ENCODE measurements at places on chromosomes 1 and 21.
A peak's percentile ranks its signal among the peaks of the same experiment; 100 is the strongest.

- DNase-seq, result no peak
Observed at GRCh38 chr1:210321552-210321951, 7.2 kb upstream of the HHAT start.

GRCh38 chr1:158809862-158810261 is 21.3 kb upstream of the MNDA start:
- DNase-seq, result no peak

DNA sequence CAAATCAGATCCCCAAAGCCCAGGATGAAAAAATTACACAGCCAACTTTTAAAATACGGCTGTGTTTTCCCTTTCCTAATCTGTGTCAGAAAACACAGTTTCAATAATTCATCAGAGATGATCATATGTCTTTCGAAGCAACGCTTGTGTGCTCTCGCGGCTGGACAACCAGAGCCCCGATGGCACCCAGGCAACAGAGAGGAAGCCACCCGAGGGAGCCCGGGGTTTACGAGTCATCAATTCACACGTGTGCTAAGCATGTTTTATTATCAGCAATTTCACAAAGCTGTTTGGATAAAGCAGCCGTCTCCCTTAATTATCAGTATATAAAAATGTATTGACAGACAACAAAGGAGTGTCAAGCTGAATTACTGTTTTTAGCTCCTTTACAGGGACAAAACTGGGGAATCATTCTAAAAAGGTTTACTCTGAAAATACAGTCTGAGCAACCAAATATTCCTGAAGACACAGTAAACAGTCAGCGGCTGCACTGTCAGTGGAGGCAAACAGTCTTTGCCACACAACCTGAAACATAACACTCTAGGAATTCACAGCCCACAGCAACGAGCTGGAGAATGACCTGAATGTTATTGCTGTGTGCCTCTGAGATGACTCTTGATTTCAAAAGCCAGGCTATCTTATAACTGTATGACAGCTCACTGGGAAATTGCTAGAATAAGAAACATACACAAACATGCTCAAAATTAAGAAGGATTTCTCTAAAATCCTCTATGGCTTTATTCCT is 201.0 kb downstream of the SIPA1L2 start:
- DNase-seq, result no peak

DNA sequence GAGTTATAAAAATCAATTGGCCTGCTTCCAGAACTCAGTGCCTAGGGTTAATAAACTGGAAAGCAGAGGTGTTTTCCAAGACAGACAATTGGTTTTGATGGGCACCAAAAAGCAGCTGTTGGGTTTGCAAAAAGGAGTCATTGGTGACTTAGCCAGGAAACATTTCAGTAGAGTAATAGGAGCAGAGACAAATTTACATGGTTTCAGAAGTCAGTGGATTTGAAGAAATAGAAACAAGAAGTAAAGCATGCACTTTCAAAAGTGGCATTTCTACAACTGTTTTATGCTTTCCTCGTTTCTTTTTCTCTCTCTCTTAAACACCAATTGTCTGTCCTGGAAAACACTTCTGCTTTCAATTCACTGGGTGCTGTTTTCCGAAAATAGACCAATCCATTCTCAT is 87.8 kb downstream of the GLUL start:
- DNase-seq, result no peak

DNA sequence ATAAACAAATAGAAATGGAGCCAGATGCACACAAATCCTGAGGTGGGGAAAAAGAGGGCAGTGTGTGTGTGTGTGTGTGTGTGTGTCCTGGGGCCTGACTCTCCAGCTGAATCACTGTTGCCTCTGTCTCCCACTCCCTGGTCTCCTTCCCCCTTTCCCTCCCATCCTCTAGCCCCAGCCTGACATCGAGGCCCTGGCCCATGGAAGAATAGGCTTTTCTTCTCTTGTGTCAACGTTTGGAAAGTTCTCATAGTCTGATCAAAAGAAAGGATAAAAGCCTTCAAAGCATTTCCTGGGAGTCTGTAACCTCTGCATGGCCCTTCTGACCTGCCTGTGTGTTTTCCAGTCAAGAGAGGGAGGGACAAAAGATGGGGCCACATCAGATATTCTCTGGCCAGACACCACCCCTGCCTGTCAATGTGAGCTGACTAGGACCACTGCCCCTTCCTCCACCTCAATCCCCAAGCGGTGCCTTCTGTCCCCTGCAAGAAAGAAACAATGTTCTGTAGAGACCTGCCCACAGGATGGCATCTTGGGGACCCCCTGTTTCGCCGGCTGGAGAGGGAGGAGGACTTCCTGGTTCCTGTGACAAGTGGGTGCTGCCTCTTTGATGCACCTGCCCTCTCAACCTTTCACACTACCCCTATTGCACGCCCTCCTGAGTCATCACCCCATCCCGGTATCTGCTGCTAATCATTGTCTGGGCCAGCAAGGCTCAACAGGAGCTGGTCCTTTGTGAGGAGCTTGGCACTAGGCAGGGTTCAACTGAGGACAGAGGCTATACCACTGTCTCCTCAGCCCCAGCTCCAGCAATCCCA is 16.2 kb downstream of the KCNJ10 start:
- no peak for DNase-seq

- DNase-seq, result no peak
Observed at GRCh38 chr1:2544093-2544874, 11.9 kb upstream of the TNFRSF14 start.

DNA sequence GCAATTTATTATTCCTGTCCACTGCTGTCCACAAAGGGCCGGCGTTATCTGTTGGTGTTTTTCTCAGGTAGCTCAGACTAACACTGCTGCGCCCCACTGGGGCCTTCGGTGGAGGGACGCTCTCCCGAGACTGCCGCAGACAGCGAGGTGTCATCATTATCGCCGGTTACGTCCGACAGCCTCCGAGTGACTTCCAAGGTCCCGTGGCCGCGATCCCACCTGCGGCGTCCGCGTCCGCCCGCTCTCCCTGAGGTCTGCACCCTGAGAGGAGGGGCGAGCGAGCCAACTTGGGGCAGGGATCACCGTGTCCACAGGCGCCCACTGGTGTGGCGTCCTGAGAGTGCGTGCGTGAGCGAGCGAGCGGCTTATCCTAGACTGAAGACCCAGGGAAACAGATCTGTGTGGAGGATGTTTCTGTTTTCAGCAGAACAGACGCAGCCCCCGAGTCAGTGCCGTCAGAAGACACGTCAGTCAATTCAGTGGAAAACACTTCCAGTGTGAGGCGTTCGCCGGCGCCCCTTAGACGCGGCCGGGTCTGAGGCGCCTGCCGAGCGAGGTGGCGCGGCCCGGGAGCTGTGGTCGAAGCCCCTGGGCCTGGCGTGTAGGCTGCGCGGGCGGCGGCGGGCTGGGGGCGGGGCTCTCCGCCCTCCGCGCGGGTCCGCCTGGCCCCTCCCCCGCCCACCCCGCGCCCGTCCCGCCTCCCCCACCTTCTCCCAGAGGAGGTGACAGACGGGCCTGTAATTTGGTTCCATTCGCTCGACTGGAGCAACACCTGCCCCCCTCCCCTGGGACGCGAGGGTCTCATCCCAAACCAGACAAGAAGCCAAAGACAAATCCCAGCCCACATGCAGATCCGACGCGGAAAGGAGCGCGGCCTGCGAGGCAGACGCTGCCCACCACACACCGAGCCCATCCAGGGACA is 12.6 kb downstream of the NHLH2 start:
- DNase-seq, result no peak

DNA sequence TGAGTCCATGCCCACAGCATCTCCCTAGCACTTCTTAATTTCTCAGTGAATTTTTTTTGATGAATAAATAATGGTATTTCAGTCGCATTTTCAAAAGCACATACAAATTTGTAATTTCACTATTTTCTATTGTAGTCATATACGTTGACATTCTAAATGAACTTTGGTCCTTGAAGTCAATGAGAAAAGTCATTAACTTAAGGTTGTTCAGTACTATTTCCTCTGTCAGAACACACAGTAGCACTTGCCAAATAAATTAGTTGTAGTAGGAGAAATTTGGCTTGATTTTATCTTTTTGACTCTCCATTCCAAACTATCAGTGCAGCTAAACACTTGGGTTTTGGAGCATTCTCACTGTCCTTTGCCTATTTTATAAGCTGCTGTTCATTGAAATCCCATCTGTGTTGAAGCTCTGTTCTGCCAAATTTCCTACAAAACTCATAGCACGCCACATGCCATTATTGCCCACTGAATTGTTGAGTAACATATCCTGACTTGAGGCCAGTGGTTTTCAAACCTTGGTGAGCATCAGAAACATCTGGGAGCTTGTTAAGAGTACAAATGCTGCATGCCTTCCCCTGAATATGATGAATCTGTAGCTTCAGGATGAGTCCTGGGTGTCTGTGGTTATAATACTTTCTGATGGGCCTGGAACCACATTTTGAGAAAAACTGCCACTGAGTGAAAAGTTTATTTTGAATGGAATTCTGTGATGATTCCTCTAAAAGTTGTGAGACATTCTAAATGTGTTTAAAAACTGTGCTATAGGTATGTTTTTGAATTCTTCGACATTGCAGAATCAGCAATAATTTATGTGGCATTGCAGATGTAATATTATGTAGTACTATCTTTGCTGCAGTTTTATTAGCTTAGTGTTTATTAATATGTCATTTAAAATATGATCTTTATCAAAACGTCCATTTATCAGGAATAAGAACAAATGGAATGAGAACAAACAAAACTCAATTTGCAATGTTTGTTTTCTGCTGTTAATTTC is 78.9 kb downstream of the DNM3 start:
- no peak for DNase-seq

- no peak for DNase-seq
Observed at GRCh38 chr1:224507771-224508523, 73.3 kb upstream of the WDR26 start.

- no peak for DNase-seq
Observed at GRCh38 chr1:189211742-189212141, 1265.9 kb downstream of the BRINP3 start.

DNA sequence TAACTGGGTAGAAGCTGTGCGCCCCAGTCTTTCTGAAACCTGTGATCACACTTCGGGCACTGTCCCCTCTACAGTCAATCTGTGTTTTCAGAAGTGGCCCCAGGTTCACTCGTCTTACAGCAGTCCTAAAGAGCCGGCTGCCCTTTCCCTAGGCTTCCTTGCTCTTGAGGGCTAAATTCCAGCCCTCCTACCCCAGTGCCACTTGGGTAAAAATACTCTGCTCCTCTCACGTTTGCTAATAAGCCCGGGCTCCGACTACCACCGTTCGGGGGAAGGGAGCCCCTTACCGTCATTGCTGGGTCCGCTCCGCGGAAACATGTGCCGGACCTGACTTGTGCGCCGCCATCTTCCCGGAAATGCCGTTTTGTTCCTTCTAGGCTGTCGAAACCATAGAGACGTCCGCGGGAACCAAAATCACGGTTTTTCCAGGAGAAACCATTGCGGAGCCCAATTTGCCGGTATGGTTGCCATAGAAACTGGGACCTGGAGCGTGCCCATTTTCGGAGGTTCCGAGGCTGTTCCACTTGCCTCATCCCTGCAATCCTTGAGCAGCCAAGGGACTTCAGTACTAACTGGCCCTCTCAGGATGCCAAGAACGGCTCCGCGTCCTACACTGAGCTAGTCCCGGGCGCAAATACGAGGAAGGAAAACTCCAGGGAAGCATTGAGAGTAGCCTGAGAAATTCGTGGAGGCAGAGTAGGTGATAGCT is at the start of gene GPATCH4:
TSS of gene GPATCH4 (minus strand) at position 358 of the 709 bp plus-strand sequence.
- peak; percentile 60 for DNase-seq

DNA sequence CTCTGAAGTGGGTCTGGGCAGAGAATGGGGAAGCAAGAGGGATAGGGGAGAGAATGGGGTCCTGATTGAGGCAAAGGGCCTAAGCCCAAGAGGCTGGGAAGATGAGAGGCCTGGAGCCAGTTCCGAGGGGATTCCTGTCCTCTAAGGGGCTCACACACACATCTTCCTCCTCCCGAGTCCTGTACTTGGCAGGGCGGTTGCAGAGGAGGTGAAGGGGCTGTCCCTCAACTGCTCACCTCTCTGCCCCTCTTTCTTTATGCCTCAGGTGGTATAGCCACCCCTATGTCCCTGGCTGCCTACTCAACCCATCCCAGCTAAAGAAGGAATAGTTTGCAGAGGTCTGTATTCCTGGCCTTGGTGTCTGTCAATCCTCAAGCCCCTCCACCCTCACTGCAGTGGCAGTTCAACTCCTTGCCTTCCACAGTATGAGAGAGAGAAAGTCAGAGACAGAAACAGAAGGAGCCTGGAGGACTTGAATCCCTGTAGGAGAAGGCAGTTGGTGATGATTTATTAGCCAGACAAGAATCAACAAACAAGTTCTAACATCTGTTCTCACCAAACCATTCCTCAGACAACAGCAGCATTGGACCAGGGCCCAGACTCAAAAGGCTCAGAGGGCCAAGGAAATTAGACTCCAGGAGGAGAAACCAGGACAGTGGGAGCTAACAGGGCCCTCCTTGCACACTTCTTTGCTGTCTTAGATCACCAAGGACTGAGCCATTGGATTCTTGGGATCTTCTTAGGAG is 10.7 kb downstream of the SH2D2A start:
- peak; percentile 43 for DNase-seq

GRCh38 chr21:35170818-35171217 is 121.7 kb upstream of the RUNX1 start:
- DNase-seq, result no peak

DNA sequence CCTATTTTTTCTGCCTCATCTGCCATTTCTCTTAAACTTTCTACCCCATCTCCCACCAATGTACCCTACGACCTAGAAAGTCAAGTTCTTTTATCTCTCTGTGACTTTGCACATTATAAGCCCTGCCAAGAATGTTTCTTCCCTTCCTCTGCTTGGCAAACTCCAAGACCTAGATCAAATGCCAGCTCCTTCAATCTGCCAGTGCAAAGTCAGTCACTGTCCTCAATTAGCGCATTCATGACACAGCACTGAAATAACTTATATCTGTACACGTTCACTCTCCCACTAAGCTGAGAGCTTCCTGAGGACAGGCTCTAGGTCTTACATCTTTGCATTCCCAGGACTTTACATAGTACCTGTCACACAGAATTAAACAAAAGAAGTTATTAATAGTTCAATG is 21.4 kb upstream of the LSM10 start:
- DNase-seq, result no peak

DNA sequence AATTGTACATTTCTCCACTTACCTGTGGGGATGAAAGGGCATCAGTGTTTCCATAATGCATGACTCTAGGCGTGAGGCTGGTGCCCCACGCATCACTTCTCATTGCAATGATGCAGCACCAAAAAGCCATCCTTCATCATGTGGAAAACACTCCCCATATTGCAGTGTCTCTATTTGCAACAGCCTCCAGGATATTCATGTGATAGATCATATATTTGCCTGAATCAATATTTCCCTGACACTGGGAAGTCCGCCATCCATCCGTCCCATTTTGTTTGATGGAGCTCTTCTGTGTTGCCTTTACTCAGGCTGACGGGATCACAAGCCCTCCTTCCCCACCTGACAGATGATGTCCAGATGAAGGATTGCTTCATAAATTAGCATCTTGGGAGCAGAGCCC is 74.5 kb upstream of the CAMK1G start:
- DNase-seq, result no peak

- no peak for DNase-seq
Observed at GRCh38 chr1:163820766-163821165, 499.0 kb downstream of the NUF2 start.

GRCh38 chr1:62317021-62317768 is 2.0 kb downstream of the KANK4 start:
- DNase-seq, result no peak
